Hindlimb muscle (tissue), 1 donor: ENCODE measurements at places on chromosomes 2 and 18.
A peak's percentile ranks its signal among the peaks of the same experiment; 100 is the strongest.

DNA sequence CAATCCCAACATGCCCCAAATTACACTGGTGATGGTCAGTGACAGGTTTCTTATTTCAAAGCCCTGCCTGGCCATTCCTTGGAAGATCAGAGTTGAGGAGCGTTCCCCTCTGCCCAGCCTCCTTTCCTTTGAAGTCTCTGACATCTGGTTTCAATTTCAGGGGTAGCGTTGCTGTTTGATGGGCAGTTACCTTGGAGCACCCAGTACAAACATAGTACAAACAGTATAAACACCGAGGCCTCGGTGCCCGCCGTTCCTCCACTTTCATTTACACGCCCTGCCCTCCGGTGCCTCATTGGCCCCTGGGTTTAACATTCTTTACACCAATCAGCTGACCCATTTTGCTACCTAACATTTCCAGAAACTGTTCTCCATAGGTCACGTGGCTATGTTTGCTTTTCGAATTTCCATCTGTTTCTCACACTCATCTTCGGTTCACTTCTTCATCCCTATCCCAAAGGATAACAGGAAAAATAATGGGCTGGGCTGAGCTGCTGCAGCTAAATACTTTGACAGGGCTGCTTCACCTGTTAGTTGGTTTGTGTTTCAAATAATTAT, 65.6 kb downstream of the NRP2 start:
- DNase-seq: no peak

DNA sequence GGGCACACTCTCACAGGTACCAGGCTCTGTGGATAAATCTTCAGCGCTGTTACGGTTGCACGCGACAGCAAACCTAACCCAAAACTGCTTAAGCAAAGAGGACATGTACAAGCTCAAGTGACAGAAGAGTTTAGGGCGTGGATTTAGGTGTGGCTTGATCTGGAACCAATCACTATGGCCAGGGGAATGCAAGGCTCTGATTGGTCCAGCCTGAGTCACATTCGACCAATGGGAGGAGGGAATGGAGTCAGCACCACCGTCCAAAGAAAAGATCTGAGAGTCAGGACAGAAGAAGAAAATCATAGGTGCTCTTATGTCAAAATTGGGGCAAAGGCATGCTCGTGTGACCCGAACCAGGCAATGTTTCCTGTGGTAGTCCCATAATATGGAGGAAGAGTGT, 139.0 kb downstream of the TRIM43 start:
- no peak for DNase-seq

DNA sequence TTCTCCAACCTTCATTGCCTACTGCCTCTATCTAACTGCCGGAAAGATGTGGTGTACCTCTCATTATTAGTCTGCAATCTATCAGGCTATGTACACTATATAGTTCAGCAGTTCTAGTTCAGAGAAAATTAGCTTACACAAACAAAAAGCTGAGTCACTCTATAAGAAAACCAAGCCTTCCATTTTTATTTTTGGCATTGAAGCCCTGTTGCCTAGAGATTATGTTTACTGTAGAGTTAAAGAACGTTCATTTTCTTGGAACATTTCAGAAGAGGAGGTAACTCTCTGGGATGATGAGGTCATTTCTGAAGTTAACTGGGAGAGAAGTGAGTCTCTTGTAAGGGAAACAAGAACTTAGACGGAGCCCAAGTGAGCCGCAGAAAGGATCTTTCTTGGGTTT, 133.5 kb downstream of the FAM124B start:
- DNase-seq: peak; percentile 73

- DNase-seq: peak; percentile 36
Observed at GRCh38 chr18:31041271-31042083, 1.1 kb downstream of the DSC3 start.

GRCh38 chr2:196440413-196440812, 199.1 kb upstream of the CCDC150 start:
- DNase-seq: no peak

DNA sequence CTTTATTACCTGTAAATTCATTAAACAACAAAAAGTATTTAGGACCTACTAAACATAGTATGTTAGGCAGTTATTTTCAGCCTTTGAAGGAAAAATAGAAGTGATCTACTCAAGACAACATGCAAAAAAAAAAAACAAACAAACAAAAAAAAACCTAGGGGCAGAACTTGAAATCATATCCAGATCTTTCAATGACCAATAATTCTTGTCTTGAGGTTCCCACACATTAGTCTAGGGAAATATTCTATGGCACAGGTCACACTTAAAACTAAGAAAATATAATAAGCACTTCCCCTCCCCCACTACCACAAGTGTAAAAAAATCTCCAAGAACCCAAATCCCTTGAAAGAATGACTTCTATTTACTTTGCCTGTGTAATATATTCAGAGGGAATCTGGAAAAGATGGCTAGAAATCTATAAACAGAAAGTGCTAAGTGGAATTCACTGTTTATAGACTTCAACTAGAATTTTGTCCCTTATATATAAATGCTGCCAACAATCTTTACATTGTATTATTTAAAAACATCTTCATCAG, 3.5 kb downstream of the PELI1 start:
- DNase-seq: no peak

- DNase-seq: no peak
Observed at GRCh38 chr18:45734944-45735343, 11.0 kb downstream of the SLC14A1 start.

- no peak for DNase-seq
Observed at GRCh38 chr2:203873921-203874631, 6.5 kb downstream of the CTLA4 start.

DNA sequence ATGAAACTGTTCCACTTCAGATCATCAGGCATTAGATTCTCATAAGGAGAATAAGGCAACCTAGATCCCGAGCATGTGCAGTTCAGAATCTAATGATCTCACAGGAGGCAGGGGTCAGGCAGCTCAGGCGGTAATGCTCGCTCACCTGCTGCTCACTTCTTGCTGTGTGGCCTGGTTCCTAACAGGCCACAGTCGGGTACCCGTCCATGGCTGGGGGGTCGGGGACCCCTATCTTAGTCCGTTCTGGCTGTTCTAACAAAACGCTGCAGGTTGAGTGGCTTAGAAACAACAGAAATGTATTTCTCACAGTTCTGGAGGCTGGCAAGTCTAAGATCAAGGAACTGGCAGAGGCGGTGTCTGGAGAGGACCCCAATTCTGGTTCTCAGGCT, 79.2 kb downstream of the ASB1 start:
- DNase-seq: no peak

DNA sequence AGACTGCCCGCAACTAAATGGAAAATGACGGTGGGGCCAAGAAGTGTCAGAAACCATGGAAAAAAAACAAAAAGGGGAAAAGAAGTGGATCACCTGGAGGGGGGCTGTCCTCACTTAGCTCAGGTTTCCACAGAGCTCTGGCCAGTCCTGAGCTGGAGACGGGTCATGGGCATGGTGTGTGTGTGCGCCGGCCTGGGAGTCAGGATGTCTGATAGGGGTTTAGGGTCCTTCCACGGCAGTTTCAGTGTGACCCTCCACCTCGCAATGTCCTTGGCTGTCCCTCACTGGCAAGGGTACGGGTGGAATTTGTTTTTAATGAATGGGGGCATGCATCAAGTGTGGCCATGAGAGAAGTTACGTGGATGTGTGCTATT, 133.2 kb upstream of the MEIS1 start:
- no peak for DNase-seq

DNA sequence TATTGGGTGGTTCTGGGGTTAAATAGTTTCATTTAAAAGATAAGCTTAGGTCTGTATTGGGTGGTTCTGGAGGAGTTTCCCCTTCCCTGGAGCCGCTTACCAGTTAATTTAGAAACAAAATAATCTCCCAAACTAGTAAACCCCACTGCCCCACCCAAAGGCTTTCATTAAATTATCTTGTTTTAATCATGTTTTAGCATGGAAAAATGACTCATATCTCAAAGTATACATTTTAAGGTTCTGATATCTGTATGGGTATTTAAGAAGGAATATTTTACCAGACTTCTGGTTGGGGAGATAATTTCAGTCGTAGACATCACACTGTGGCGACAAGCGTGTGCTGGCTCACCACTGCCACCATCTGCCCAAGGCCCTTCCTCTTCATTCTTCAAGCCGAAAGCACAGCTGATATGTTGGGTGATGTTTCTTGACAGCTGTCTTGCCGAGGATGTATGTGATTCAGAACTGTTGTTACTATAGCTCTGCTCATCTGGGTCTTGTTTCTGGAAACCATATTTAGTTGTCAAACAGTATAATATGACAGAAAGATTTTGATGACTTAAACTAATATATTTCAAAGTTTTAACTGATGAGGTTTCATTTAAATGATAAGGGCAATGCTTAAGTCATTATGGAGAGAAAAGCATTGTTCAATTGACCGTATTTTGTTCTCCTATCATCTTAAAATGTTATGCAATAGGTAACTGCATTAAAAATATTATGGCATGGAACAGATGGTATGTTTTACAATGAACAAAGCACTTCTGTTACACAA, 5.1 kb downstream of the FIGLA start:
- no peak for DNase-seq

DNA sequence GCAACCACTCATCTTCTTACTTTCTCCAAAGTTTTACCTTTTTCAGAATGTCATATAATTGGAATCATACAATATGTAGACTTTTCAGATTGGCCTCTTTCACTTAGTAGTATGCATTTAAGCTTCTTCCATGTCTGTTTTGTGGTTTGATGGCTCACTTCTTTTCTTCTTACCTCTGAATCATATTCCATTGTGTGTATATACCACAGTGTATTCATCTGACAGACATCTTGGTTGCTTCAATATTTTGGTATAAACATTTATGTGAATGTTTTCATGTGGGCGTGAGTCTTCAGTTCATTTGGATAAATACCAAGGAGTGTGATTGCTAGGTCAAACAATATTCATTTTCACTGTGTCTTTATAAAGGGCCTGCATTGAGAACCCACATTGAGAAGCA, 136.1 kb upstream of the NOSTRIN start:
- DNase-seq: no peak

DNA sequence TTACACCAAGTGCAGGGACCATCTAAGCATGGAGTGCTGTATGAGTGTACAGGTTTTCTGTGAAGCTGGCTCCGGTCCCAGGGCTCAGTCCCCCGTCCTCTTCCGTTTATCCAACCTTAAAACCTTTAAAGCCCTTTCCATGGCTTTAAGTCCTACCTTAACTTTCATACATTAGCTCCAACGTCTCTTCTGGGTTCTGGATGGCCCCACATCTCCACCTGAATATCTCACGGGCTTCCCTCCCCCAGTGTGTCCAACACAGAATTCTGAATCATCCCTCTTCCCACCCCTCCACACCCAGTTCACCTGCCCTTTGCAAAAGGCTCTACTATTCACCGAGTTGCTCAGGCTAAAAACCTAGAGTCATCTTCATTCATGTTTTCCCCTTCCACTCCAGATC, 12.8 kb downstream of the ARHGAP25 start:
- no peak for DNase-seq

- no peak for DNase-seq
Observed at GRCh38 chr2:85062565-85062964, 70.6 kb upstream of the TCF7L1 start.

- DNase-seq: no peak
Observed at GRCh38 chr2:27378096-27378808, 2.3 kb downstream of the ZNF513 start.

DNA sequence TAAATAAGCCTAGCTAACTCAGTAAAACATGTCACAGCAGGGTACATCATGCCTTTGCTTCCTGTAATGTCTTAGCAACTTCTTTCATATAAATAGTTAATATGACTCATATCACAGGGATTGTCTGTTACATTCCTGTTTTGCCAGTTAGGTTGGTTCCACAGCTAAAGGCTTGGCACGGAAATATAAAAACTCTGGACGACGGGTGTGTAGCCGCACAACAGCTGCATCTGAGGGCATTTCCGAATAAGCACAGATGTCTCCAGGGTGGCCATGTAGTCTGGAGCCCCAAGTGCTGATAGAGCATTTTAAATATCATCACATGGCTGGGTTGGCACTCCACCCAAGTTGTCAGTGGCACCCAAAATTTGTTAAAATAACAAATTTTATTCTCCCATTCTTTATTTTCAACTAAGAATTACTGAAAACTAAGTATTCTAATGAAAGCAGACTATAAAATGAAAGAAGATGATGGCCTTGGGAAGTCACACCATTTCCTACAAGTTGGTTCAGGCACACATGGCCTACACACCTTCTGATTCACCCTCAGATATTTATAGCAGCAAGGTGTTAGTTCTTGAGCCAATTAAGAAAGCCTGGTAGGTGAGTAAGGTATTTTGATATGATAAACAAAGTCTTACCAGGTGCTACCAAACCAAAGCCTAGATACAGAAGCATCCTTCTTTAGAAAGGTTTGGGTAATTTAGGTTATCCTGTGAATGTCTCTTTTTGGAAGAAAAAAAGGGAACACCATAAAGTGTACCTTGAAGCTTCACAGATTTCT, 61.8 kb upstream of the STK17B start:
- peak; percentile 35 for DNase-seq

DNA sequence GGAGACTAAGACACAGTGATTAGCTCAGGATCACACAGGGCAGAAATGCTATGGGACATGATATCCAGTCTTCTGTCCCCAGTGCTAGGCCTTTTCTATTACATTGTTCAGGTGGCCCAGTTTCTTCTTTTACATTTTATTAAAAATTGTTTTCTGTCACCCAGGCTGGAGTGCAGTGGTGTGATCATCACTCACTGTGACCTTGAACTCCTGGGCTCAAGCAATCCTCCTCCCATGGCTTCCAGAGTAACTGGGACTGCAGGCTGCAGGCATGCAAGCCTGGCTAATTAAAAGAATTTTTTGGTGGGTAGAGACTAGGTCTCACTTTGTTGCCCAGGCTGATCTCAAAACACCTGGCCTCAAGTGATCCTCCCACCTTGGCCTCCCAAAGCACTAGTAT, 15.4 kb downstream of the PDK1 start:
- no peak for DNase-seq

DNA sequence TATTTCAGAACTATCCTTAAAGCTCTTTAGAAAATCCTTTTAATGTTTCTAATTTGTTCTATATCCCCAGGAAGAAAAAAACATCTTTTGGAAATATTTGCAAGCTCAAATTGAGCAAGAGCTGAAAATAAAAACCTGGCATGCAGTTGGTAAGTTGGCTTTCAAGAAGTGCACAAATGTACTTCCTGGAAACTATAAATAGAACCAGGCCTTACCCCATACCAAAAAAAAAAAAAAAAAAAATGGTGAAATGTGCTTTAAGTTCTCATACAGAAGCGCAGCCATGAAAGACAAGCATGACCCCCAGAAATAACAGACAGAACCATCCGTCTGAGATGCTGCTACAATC, 178.5 kb downstream of the HDAC4 start:
- DNase-seq: no peak

- no peak for DNase-seq
Observed at GRCh38 chr2:208142925-208143799, 2.8 kb downstream of the CRYGB start.

GRCh38 chr2:146544701-146545100, 1300.1 kb upstream of the ACVR2A start:
- DNase-seq: no peak

GRCh38 chr2:29241341-29241740, 126.1 kb downstream of the CLIP4 start:
- no peak for DNase-seq
